Uterine smooth muscle cell (primary cell): ENCODE measurements at places on chromosomes 2 and 18. TPM values are rescaled to one million over a fixed set of nuclear protein-coding genes. Genes with fewer than 3 reads are reported as not detected.

PNO1 gene
- total RNA-seq = 13.6 and 19.1 TPM in 2 replicates

GPR39 gene
- 3.1 and 7.6 TPM in 2 replicates for total RNA-seq

UGT1A10 gene
- 0.11 TPM in 1 of 2 replicates, not detected in the other for total RNA-seq

MATN3 gene
- 2.8 and 2.9 TPM in 2 replicates for total RNA-seq

SGO2 gene
- total RNA-seq = 9.9 and 27.8 TPM in 2 replicates

CDCA7 gene
- 6.7 and 20.3 TPM in 2 replicates for total RNA-seq

DSG3 gene
- total RNA-seq = under 0.01 and 0.12 TPM in 2 replicates

ASXL3 gene
- total RNA-seq = 0.87 and 3.3 TPM in 2 replicates

KYNU gene
- total RNA-seq = 9.1 and 16.6 TPM in 2 replicates

BOLL gene
- not detected in 2 replicates for total RNA-seq

LBX2 gene
- total RNA-seq = 1.4 and 2.0 TPM in 2 replicates

DUSP19 gene
- 3.3 and 3.7 TPM in 2 replicates for total RNA-seq

RNF144A gene
- 12.0 TPM in 2 replicates for total RNA-seq

MEP1B gene
- not detected in 2 replicates for total RNA-seq

REEP1 gene
- 0.11 and 0.12 TPM in 2 replicates for total RNA-seq
